ENCODE measurements at places on chromosomes 12 and 14. TPM values are rescaled to one million over a fixed set of nuclear protein-coding genes. Genes with fewer than 3 reads are reported as not detected.

The MYH6 gene
- total RNA-seq, result 0.20 TPM

GRCh38 chr12:6285063-6285477, 25.4 kb upstream of the PLEKHG6 start:
- no peak for DNase-seq

DNA sequence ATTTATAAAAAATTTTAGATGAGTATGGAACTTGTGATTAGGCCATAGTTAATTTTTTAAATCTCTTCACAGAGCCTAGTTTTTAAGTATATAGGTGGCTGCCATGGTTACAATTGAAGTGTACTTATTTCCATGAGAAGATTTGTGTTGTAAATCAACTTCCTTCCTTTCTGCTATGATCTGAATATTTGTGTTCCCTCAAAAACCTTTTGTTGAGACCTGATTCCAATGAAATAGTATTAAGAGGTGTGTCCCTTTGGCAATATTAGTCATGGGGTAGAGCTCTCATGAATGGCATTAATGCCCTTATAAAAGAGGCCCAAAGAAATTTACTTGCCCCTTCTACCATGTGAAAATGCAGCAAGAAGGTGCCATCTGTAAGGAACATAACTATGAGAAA, 28.8 kb downstream of the ETNK1 start:
- DNase-seq, result no peak

The LAG3 gene
- total RNA-seq, result 1.1 TPM

The FAM186B gene
- 0.65 TPM for total RNA-seq

DNA sequence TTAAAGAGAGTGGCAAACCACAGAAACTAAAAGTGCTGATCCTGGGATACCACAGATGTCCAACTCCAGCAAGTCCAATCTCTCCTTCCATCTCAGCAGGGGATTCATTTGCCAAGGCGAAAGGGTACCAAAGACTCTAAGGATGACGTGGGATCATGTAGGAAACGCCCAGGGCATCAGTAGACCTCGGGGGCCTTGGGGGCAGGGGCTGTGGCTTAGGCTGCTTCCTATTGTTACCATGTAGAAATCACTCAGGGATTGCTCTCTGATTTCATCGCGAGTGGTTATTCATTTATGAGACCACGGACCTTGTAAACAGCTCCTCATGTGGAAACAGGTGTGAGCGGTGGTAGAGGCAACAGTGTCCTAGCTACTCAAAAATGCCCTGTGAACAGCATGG, 149.3 kb upstream of the FKBP4 start:
- DNase-seq, result no peak

Measured in lower leg skin (tissue), 4 donors.